ENCODE measurements at places on chromosomes 3 and 15.

DNA sequence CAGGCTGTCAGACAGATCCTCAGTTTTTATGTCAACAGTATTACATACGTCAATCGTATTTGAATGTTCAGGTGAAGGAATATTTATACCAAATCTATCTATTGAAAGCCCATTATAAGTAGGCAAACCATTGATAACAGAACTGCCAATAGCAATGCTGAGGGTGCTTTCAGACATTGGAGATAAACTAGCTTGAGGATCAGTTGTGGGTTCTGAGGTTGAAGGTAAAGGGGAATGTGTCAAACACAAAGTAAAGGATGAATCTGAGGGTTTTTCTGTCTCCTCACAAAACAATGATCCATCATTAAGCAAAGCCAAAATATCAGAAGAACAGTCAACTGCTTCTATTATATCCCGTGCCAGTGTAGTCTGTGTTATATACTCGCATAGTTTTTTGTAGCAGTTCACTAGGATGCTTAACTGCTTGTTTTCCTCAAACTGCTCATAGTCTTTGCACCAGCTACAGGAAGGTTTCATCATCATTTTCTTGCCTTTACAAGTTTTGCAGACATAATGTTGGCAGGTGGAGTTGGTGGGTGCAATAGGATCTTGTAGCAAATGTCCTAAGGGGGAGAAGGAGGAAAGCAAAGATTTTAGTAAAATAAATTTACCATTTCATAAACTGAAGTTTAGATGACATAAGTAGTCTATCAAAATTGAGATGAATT lies 43.8 kb downstream of the MSL2 start:
- no peak for DNase-seq

GRCh38 chr3:168647582-168647981 lies 551.9 kb upstream of the GOLIM4 start:
- no peak for DNase-seq

GRCh38 chr15:38374029-38374428 lies 79.9 kb upstream of the FAM98B start:
- DNase-seq: no peak

- DNase-seq: no peak
Measured at GRCh38 chr3:127848131-127849129, 26.1 kb upstream of the MGLL start.

GRCh38 chr3:143718463-143718862 lies 129.8 kb downstream of the SLC9A9 start:
- DNase-seq: no peak

- no peak for DNase-seq
Measured at GRCh38 chr3:150254309-150254708, 153.8 kb upstream of the TSC22D2 start.

- DNase-seq: no peak
Measured at GRCh38 chr3:42302924-42303634, 37.1 kb upstream of the CCK start.

GRCh38 chr15:74752531-74752930 lies 3.9 kb downstream of the CYP1A2 start:
- DNase-seq: no peak

GRCh38 chr3:42290966-42291714 lies 25.2 kb upstream of the CCK start:
- no peak for DNase-seq

GRCh38 chr3:66355394-66355793 lies 134.6 kb downstream of the SLC25A26 start:
- DNase-seq: no peak

GRCh38 chr15:91534976-91535375 lies 318.5 kb upstream of the SLCO3A1 start:
- DNase-seq: no peak

GRCh38 chr3:40054568-40055222 lies 245.3 kb downstream of the MYRIP start:
- DNase-seq: no peak

DNA sequence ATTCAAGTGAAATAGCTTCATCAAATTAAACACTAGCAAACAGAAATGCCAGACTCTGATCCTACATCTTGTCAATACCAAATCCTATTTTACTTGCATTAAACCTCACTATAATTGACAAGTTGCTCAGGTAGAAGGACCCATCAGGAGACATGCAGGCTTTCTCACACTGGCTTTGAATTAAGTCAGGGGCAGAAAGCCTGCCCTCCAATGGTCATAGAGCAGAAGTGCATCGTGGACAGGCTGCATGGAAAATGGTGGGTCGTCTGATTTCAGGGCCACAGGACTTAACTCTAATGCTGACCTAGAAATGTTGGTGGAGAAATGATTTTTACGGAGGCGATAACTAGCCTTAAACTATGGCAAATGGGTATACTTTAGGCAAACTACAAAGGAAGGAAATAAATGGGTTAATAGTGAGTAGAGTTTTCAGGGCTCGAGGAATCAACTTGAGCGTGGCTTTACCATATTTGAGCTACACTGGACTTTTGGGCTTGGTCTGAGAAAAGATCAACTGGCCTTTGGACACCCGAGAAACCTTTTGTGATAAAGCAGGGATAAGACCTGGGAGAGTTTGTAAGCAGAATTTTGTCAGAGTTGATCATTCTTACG lies 283.9 kb downstream of the GRM7 start:
- DNase-seq: no peak

DNA sequence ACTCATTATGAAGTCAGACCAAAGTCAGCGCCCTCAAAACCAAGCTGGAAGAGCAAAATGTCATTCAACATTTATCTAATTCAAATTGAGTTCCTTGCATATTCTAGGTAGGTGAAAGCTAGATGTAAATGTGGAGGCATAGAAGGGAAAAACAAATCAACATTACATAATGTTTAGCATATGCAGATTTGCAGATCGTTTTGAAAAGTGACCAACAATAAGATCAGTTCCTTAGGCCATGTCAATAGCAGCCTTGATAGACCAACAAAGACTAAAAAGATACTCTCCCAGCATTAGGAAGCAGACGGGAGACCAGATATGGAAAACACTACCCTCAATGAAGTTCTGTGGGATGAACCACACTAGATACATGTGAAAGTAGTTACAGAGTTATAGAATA lies 83.0 kb downstream of the PLD1 start:
- DNase-seq: no peak

Measured in CD4-positive, alpha-beta T cell treated with Interleukin-2 at 100 ng/mL for 4 hours (primary cell).